Stimulated activated CD8-positive, alpha-beta memory T cell treated with anti-CD3 and anti-CD28 coated beads, Interleukin-4, amount 100 ng/mL, for 48 hours (primary cell): ENCODE measurements at places on chromosomes 1 and 21.

DNA sequence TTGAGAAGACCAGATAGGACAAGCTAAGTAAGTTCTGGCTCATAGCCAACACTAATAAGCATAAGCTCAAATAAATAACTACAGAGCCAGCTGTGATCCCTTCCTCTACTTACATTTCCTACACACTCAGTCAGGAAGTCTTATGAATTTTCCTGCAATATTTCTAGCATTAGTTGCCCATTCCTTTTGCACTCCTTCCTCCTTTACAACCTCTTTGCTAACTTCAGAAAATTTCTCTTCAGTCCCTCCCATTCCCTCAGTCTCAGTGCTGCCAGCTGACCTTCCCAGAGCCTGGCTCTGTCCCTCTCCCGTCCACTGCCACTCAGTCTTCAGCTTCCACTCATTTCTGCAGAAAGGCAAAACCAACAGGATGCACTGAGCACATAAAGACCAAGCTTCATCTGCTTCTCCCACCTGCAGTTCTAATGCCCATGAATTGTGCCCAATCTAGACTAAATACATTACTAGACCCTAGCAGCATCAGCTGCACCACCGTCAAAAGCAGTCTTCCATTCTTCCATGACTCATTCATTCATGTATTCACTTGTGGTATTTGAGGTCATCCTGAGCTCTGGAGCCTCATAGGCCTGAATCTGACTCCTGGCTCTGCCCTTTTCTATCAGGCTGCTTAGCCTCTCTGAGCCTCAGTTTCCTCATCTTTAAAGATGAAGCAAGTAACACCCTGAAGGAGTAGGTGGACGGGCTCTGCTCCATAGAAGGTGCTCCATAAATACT is 54.6 kb upstream of the SIPA1L2 start:
- no peak for DNase-seq

- DNase-seq = no peak
These were observed 12.1 kb upstream of the TLR5 start for GRCh38 chr1:223155153-223155552.

DNA sequence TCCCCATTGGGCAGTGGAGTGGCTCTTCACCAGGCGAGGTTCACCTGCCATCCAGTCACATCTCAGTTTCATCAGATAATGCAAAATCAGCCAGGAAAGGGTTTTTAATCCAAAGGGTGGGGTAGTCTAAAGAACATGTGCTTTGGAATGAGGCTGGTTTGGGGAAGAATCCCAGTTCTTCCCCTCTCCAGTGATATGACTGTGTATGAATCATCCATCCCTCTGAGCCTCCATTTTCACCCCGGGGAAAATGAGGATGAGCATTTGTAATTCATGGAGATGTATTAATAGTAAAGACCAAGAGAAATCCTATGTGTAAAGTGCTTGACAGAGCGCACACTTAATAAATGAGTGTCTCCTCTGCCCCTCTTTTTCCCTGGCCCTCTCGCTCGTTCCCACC is 215.1 kb upstream of the FGGY start:
- no peak for DNase-seq

DNA sequence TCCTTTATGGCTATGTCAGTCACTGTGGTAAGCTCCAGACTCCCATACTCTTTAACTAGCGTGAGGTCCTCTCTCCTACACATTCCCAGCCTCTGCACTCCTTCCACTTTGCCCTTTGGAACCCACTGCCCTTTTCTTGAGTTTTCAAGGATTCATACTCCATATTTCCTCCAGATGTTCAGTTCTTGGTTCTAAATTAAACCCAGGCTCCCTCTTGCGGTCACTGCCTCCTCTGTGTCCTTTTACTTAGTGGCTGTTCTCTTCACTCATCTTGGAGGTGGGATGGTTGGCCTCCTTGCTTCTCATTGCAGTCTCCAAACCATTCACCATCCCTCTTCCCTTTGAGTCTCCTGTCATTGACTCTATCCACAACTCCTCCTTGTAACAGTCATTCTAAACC is 208.1 kb downstream of the TGFB2 start:
- DNase-seq = no peak

GRCh38 chr1:84301004-84301784 is at the start of gene SAMD13:
Gene SAMD13, plus strand, starts transcription at chr1:84301708. Its CDS starts 1,527 bp downstream, at chr1:84303235.
- peak; percentile 57 for DNase-seq

- no peak for DNase-seq
These were observed 41.5 kb downstream of the KCTD3 start for GRCh38 chr1:215608646-215609045.

DNA sequence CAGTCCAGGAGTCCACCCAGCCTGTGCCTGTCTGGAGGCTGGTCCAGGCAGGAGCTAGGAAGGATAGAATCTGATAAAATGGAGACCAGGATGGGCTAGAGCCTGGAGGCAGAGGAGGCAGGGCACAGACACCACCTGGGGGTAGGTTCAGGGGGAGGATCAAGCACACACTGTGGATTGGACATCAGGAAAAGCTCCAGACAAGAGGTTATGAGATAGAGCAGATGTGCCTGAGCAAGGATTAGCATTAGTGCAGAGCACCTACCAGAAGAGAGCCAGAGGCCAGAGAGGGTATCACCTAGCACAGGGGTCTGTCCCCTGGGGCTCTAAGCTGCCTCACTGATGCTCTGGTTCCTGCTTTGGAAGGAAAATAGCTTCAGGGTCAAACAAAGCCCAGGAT is 216.7 kb upstream of the ZC3H12A start:
- DNase-seq = no peak

DNA sequence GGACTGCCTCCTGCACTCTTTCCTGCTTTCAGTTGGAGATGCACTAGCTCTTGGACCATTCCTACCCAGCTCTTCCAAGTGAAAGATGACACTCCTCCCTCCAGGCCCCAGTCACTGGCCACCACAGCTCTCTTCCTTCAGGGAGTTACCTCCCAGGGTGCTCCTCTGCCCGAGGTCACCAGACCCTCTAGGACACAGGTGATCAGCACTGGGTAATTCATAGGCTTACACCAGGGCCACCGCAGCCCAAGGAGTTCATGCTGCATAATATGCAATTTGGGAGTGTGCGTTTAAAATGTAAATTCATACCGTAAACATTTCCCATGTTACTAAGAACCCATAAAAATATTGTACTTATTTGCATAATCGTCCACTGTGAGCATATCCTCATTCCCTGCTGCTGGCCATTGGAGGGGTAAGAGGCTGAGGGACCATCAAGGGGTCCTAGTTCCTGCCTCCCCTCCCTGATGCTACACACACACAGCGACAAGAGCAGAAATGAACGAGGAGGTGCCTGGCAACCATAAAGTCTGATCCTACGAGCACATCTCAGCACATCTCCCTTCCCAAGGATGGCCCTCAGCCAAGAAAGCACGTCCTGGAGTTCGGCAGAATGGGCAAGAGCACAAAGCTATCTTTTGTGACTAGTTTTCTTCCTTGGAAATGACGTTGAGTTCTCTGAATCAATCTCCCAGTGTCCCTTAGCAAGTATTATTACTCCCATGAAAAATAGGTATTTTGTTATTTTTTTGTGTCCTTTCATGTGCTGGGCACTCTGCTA is 222.9 kb upstream of the RAB4A start:
- DNase-seq = no peak

DNA sequence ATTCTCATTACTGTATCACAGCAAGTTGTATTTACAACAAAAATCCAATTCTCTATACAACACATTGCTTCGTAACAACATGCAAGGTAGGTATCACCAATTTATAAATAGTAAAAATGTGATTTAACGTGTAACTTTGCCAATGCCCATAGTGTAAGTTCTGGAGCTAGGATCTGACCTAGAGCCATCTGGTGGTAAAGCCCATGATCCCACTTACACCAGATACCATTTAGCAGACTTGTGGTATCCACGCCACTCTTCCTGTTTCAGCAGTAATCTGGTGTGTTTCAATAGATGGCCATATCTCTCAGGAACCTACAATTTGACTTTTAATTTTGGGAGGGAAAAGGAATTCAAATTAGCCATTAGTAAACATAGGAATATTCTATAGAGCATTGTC is 10.2 kb downstream of the SETSIP start:
- DNase-seq = no peak

GRCh38 chr21:29751473-29752185 is 188.2 kb downstream of the GRIK1 start:
- no peak for DNase-seq

GRCh38 chr1:18103788-18104421 is 3.7 kb upstream of the IGSF21 start:
- no peak for DNase-seq

GRCh38 chr1:56394298-56394697 is 185.1 kb downstream of the PLPP3 start:
- no peak for DNase-seq

GRCh38 chr1:154906621-154907081 is 29.9 kb downstream of the PMVK start:
- no peak for DNase-seq

DNA sequence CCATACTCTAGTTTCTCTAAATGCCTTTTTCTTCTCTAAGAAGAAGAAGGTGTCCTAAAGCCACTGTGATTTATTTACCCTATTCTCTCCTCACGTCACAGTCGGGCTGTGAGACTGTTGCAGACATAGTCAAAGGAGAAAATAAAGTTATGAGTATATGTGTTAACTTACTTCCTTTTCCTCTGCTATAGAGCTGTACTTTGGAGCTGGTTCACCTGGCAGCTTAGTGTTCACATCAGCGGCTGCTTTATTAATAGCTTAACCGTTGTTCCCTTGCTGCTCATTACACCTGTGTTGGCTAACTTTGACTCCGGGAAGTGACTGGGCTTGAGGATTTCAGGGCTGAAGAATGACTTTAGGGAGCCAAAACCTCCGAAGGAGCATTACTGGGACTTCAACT is 3.6 kb downstream of the PFKFB2 start:
- no peak for DNase-seq

GRCh38 chr1:238329671-238330070 is 438.9 kb upstream of the ZP4 start:
- no peak for DNase-seq

GRCh38 chr1:69688193-69688592 is 120.5 kb downstream of the LRRC7 start:
- DNase-seq = no peak

DNA sequence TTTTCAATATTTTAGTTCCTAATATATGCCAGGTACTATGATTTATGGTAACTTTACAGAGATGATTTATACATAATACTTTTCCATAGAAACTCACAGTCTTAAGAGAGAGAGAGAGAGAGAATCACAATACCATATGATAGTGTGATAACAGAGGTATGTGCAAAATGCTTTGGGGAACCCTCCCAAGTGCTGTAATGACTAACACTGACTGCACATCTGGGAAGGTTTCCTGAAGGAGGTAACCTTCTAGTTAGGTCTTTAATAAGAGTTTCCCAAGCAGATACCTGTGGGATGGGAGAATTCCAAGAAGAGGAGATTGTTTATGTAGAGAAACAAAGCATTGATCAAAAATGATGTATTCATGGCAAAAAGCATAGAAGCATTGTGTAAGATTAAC is 34.6 kb upstream of the PIGC start:
- no peak for DNase-seq

GRCh38 chr1:67684526-67685066 is 405 bp upstream of the GADD45A start:
- DNase-seq = no peak

DNA sequence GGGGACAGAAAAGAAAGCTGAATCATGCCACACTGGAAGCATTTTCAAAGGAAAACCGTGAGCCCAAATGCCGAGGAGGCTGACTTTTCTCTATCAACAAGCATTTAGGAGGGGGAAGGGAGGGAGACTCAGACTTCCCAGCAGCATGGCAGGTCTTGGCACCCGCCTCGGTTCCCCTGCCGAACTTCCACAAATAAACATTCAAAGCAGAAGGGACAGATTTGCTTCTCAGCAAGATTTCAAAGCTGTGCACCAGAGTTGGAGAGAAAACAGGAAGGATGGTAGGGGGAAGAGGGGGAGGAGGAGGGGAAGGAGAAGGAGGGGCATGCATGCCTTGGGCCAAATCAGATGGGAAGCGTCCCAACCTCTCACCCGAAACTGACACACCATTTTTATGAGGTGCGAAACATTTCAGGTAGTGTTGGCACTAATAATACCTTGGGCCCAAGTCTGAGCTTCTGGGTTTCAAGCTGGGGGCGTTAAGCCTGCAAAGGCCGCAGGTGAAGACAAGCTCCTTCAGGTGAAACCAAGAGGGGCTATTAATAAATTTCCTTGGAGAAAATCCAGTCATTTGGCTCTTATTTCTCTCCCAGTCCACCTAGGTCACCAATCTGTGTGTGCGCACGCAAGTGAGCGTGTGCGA is 26.4 kb downstream of the ABCA4 start:
- no peak for DNase-seq

DNA sequence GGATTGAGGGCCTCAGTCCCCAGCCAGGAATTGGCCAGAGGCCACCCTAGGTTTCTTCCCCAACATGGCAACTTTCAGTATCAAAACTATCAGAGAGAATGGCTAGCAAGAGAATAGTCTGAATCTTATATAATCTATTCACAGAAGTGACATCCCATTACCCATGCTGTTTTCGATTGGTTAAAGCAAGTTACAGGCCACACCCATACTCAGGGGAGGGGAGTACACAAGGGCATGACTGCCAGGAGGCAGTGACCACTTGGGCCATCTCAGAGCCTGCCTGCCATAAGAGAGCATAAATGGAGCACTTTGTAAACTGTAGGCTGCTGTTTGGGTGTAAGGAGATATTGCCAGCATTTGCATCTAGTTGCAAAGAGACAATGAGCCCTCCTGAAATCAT is 65.4 kb downstream of the FAM163A start:
- DNase-seq = no peak

GRCh38 chr21:45873866-45874265 is 107.7 kb upstream of the COL6A1 start:
- DNase-seq = no peak

DNA sequence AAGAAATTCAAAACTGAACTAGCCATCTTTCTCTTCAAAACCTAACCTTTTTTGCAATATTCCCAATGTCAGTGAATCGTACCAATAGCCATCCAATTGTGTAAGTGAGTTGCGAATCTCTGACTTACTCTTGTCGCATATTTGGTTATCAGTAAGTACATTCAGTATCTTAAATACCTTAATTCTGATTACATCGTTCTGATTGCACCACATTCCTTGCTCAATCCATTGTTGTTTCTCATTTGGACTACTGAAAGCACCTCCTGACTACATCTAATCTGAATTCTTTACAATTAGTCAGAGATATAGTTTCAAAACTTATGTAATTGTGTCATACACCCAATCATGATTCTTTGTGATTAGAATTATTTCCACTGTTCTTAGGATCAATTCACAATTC is 16.8 kb upstream of the BRINP3 start:
- no peak for DNase-seq

GRCh38 chr21:45351526-45352275 is 53.3 kb upstream of the COL18A1 start:
- no peak for DNase-seq

- no peak for DNase-seq
These were observed 50.7 kb upstream of the ID3 start for GRCh38 chr1:23609971-23610370.

DNA sequence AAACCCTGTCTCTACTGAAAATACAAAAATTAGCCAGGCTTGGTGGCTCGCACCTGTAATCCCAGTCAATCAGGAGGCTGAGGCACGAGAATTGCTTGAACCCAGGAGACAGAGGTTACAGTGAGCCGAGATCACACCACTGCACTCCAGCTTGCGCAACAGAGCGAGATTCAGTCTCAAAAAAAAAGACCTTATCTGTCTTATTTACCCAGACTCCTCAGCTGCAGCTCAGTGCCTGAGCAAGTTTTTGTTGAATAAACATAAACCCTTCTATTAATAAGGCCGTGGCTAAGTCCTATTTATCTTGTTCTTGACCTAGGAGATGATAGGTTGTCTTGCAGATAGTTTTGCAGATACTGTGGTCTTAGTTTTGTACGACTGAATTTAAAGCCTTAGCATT is 136.4 kb upstream of the TMEM51 start:
- DNase-seq = no peak

- DNase-seq = no peak
These were observed 579.6 kb upstream of the ZRANB2 start for GRCh38 chr1:71660411-71660810.

- no peak for DNase-seq
These were observed 29.5 kb downstream of the HLX start for GRCh38 chr1:220908757-220909156.
